ENCODE measurements at places on chromosomes 5 and 9. TPM values are rescaled to one million over a fixed set of nuclear protein-coding genes. Genes with fewer than 3 reads are reported as not detected.

Gene DPYSL3
- total RNA-seq: 0.11 TPM

DNA sequence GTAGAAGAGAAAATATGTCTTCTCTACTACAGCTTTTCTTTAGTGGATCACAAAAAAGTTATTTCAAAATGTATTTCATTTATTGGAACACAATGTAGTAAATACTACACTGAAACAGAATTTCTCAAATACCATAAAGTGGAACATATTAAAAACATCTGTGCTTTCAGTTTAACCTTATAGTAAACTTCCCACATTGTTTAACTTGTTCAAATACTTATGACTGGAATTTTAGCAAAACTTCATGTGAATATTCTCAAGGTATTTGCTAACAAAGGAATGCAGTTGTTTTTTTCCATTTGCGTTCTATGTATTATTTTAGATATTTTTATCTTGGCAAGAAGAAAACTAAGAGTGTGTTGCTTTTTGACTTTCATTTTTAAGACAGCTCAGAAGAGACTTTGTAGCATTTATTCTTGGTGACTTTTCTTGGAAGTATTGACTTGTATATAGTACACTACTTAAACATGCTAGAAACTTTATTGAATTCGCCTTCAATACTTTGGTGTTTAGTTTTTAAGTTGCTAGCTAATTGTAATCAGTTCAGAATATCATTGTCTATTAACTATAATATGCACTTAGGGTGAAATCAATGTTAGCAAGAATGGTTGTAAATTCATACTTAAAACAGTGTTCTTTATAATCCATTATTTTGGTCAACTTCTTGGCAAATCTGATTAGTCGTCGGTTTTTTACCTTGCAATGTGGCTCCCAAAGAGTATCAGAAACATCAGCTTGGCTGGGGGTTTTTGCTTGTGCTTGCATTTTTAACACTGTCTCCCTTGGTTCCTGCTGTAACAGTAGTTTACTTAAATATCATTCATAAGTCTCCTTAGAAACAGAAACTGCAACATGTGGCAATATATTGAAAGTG lies 5.0 kb upstream of the RHOBTB3 start:
- no peak overlapping the region for H3K27ac ChIP-seq
- no peak overlapping the region for H3K4me3 ChIP-seq
- H3K27me3 ChIP-seq: no peaks in the 10 kb centered on the region
- no peaks in the 10 kb centered on the region for H3K4me1 ChIP-seq
- H3K36me3 ChIP-seq: no peaks in the 10 kb centered on the region

DNA sequence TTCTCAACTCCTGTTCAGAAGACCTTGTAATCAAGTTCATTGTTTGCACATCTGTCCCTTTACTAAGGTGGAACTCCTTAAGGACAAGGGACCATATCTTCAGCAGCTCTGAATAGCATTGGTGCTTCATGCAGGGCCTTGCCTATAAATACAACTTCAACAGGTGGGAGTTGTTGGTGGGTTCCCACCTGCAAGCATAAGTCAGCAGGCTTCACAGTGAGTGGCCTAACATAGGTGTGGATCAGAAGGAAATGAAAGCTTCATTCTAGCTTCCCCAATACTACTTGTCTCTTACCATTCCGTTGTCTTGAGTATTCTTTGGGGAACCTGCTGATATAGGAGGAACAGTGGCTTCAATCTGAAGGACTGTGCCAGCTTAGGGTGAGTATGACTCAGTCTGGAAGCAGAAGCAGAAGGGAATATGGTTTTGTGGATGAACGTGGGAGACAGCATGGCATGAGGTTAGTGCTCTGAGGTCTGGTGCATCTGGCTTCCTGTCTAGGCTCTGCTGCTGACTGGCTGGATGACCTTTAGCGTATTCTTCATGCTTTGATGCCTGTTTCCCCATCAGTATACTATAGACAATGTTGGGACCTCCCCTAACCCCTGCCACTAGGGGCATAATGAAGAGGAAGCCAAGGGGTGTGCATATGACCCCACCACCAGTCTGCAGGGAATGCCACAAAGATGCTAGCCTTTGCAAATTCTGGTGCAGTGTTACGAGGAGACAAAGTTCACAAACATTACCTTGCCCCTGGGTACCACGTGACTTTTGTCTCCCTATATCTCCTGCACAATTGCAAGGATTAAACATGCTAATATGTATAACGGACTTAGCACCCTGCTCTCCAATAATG lies 192.3 kb downstream of the PALM2AKAP2 start:
- no peak overlapping the region for H3K27ac ChIP-seq
- DNase-seq: no peak
- H3K4me3 ChIP-seq: no peak overlapping the region
- H3K27me3 ChIP-seq: no peaks in the 10 kb centered on the region
- no peaks in the 10 kb centered on the region for H3K36me3 ChIP-seq

Gene SPATA31C1
- not detected for total RNA-seq

Gene MEF2C
- 6.8 TPM for total RNA-seq

GRCh38 chr5:82673057-82673809 lies 395.1 kb upstream of the RPS23 start:
- no peaks in the 10 kb centered on the region for H3K27me3 ChIP-seq
- H3K36me3 ChIP-seq: no peaks in the 10 kb centered on the region
- no peaks in the 10 kb centered on the region for H3K4me1 ChIP-seq
- no peak overlapping the region for H3K4me3 ChIP-seq

DNA sequence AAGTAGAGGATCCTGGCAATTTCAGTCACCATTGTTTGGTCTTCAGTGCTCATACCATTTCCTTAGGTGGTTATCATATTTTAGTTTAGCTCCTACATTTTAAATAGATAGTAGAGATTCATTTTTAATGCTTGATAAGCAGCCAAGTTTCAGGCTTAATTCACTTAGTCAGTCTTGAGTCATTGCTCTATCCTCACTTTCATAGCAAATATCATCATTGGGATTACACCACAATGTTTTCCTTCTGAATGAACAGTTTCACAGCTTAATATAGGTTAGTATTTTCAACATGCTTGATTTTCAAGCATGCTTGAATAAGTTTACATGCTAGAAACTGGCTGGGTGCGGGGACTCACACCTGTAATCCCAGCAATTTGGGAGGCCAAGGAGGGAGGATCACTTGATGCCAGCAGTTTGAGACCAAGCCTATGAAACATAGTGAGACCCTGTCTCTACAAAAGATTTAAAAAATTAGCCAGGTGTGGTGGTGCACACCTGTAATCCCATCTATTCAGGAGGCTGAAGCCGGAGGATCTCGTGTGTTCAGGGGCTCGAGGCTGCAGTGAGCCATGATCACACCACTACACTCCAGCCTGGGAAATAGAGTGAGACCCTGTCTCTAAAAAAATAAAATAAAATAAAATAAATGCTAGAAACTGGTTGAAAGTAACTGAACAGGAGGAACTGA lies 339.9 kb downstream of the ADGRV1 start:
- no peak overlapping the region for H3K27ac ChIP-seq
- no peaks in the 10 kb centered on the region for H3K4me1 ChIP-seq
- no peak overlapping the region for H3K4me3 ChIP-seq
- H3K27me3 ChIP-seq: no peaks in the 10 kb centered on the region
- DNase-seq: no peak
- H3K36me3 ChIP-seq: no peaks in the 10 kb centered on the region

Gene PCSK1
- total RNA-seq: not detected

Gene ZNF366
- total RNA-seq: not detected

GRCh38 chr5:95927927-95928723 lies 33.5 kb downstream of the ELL2 start:
- no peak overlapping the region for H3K4me3 ChIP-seq
- no peaks in the 10 kb centered on the region for H3K27me3 ChIP-seq
- H3K27ac ChIP-seq: no peak overlapping the region

DNA sequence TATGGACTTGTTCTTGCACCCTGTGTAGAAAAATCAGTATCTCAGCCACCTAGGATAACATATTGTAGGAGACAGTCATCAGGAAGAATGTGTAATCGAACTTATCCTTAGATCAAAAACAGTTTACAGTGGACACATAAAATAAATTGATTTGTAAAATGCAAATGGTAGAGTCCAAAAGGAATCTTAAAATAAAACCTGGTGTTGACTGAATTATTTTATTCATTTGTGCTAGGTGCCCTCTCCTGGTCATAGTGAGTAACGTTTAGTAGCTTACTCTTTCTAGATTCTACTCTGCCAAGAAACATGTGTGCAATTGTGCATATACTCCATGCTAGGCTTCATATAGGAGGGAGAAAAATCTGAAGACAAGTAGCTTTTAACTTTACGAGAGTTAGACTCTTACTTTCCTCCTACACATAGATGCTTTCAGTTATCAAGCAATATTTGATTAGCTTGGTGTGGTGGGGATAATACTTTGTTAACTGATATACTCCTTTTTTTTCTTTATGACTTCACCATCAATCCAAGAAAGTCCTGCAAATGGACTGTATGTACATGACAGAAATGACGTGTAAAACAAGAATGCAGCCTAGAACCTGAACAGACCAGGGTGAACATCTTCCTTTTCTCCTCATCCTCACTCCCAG lies 23.7 kb upstream of the LOX start:
- H3K27ac ChIP-seq: no peak overlapping the region
- no peaks in the 10 kb centered on the region for H3K36me3 ChIP-seq
- DNase-seq: peak; percentile 1
- no peaks in the 10 kb centered on the region for H3K4me1 ChIP-seq
- H3K4me3 ChIP-seq: no peak overlapping the region

Gene FAM114A2
- 41.7 TPM for total RNA-seq

- H3K27me3 ChIP-seq: no peaks in the 10 kb centered on the region
- H3K36me3 ChIP-seq: no peaks in the 10 kb centered on the region
- no peak for DNase-seq
Measured at GRCh38 chr9:76316069-76316468, 78.2 kb downstream of the RFK start.

GRCh38 chr5:103514371-103514770 lies 48.2 kb downstream of the NUDT12 start:
- H3K4me3 ChIP-seq: no peak overlapping the region
- H3K27ac ChIP-seq: no peak overlapping the region
- no peaks in the 10 kb centered on the region for H3K36me3 ChIP-seq
- H3K4me1 ChIP-seq: no peaks in the 10 kb centered on the region

Gene GFI1B
- not detected for total RNA-seq

Gene NAIP
- 48.2 TPM for total RNA-seq

Gene UNC5A
- total RNA-seq: not detected

- H3K27ac ChIP-seq: no peak overlapping the region
- peaks cover 48% of the 10 kb centered on the region for H3K4me1 ChIP-seq
- H3K36me3 ChIP-seq: no peaks in the 10 kb centered on the region
- H3K4me3 ChIP-seq: no peak overlapping the region
Measured at GRCh38 chr5:150780816-150781221, 2.3 kb downstream of the SMIM3 start.

DNA sequence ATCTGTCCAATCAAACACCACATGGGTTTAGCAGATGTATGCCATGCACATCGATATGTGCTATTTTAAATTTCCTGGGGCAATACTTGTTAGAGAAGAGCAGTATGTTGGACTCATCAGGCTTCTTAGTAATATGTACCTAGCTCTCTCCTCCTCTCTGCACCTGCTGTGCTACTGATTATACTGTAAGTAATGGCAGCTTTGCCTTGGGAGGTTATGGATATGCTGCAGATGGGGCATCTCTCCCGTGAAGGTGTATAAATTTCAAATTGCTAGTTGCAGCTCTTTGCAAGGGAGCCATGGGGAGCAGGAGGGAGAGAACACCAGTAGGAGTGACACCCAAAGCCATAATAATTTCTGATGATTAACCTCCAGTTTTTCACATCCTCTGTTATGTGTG lies 101.5 kb downstream of the SPATA31D1 start:
- no peak for DNase-seq
- H3K4me1 ChIP-seq: no peaks in the 10 kb centered on the region
- no peak overlapping the region for H3K4me3 ChIP-seq
- no peak overlapping the region for H3K27ac ChIP-seq

- H3K27me3 ChIP-seq: no peaks in the 10 kb centered on the region
- H3K4me1 ChIP-seq: no peaks in the 10 kb centered on the region
- H3K4me3 ChIP-seq: no peak overlapping the region
- DNase-seq: no peak
- H3K27ac ChIP-seq: no peak overlapping the region
- peaks cover 4% of the 10 kb centered on the region for H3K36me3 ChIP-seq
Measured at GRCh38 chr5:169812786-169813185, 167.5 kb downstream of the INSYN2B start.

DNA sequence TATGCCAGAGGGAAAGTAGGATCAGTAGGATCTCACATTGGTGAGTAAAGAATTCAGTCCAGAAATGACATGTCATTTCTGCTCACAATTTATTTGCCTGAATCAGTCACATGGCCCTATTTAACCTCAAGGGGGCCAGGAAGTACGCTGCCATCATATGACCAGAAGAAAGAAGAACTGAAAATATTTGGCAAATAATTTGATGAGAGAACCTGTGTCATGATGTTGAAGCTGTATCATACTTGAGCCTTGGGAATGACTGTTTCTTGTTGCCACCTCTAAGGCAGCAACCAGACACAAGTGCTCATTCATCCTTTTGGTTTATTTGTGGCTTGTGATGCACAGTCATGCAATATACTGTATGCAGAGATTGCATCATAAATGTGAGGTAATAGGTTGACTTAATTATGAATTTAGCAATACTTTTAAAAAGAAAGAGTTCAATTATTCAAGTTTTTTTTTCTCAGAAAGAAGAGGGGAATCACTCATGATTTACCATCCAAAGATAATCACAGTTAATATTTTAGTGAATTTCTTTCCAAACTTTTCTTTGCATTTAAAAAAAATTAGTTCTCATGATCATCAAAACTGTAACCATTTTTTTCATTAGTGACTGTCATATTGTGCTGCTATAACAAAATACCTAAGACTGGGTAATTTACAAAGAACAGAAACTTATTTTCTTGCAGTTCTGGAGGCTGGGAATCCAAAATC lies 8.2 kb upstream of the ZFYVE16 start:
- no peaks in the 10 kb centered on the region for H3K4me1 ChIP-seq
- H3K36me3 ChIP-seq: no peaks in the 10 kb centered on the region
- H3K4me3 ChIP-seq: no peak overlapping the region
- H3K27ac ChIP-seq: no peak overlapping the region
- H3K27me3 ChIP-seq: no peaks in the 10 kb centered on the region

DNA sequence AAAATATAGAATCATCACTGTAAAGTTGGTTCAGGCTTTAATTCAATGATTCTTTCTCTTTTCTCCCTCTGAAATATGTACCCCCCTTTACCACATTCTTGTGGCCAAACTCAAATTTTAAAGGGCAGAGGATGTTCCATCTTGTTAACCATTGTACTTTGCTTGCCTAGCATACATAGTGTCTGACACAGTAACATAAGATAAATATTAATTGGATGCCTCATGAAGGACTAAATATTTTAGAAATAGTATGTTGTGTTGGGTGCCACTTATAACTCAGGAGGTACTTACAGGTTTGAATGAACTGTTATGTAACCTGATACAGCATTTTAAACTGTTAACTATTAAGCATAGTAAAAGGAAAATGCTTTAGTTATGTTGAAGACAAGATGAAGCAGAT lies 71.5 kb downstream of the NIPBL start:
- H3K27me3 ChIP-seq: no peaks in the 10 kb centered on the region
- peaks cover 18% of the 10 kb centered on the region for H3K4me1 ChIP-seq
- no peak overlapping the region for H3K27ac ChIP-seq
- H3K36me3 ChIP-seq: no peaks in the 10 kb centered on the region
- no peak for DNase-seq
- H3K4me3 ChIP-seq: no peak overlapping the region
